ENCODE measurements at places on chromosomes 6 and 20.

GRCh38 chr6:27838945-27839625, 73.1 kb downstream of the OR2B2 start:
- no peak for DNase-seq

- no peak for DNase-seq
These were observed 29.1 kb upstream of the HDAC2 start for GRCh38 chr6:114000069-114000468.

DNA sequence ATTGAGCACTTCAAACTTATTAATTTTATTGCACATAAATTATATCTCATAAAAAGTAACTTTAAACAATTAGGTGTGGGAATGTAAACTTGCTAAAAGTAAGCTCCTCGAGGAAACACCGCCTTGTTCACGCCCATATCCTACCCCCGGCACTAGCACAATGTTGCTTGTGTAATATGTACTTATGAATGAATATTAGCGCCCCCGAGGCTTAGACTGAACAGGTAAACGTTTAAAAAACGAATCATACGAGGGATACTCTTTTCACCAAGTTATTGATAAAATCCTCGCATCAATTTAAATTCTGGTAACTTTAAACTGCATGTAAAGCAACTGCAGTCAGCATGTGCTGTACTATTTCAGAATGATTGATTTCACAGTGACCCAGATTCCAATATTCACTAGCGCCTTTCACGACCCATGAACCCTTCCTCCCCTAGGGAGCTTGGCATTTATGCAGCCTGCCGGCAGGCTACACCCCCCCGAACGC, 637 bp downstream of the TFB1M start:
- DNase-seq = no peak

DNA sequence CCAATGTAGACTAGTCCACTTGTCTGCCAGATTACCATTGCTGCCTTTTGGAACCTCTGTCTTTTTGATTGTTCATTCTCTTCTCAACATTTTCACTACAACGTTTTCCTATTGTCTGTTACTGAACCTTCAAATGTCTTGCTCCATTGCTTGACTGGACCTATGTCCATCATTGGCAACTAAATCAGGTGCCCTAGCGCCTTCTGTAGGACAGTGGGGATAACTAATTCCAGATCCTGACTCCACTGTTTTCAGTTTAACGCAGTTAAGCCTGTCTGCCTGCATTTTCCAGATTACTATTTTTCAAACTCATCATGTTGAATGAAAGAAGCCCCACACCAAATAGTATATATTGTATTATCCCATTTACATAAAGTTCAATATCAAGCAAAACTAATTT, 433.6 kb downstream of the RNF144B start:
- no peak for DNase-seq

DNA sequence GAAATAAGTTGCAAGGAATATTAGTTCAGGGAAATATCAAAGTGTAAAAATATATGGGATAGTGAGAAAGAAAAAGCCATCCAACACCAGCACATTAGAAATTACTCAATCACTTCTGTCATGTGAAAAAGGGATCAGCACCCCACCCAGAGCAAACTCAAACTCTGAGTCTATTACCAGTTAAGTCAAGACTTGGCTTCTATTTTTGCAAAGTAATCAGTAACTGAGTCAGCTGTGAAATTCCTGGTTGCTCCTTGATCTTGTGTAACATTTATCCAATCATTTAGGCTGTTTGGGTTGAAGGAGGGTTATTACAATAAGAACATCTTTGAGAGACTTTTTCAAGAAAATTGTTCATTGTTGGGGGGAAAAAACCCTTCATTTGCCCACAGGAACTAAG, 51.2 kb downstream of the SLC22A23 start:
- no peak for DNase-seq

Measured in CD4-positive, alpha-beta T cell (primary cell).